Omental fat pad (tissue), 4 donors: ENCODE measurements at places on chromosomes 4 and X.

GRCh38 chr4:167100120-167100519 lies 134.2 kb downstream of the SPOCK3 start:
- no peak for DNase-seq

- no peak for DNase-seq
Observed at GRCh38 chr4:171118091-171118490, 695.1 kb upstream of the GALNTL6 start.

GRCh38 chrX:87582453-87582852 lies 64.9 kb downstream of the KLHL4 start:
- DNase-seq: no peak

GRCh38 chrX:68421636-68422035 lies 11.7 kb downstream of the OPHN1 start:
- DNase-seq: no peak

DNA sequence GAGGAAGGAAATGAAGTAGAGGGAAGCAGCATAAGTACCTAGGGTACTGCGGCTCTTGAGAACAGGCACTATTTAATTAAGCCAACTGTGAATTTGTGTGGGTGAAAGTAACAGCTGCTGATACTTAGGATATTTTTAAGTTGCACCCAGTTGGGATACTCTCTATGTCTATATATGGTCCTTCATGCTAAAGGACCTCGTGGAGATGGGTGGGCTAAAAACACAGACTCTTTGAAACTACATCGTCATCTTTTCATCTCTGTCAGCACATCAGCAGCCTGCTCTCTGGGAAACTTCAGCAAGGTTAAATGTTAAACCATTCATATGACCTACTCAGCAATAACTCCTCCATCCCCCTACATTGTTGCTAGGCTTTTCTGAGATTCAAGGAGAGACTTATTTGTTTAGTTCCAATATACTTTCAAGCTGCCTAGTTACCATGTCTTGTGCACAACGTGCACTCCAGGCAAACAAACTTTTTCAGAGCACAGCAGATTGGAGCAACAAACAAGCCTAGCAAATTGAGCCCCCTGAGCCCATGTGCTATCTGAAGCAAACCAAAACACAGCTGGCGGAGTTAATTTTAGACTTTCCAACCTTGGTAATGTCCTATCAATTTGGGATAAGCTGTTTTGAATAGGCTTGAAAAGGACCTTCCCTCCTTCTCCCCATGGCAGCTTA lies 6.2 kb upstream of the MOB1B start:
- DNase-seq: no peak

DNA sequence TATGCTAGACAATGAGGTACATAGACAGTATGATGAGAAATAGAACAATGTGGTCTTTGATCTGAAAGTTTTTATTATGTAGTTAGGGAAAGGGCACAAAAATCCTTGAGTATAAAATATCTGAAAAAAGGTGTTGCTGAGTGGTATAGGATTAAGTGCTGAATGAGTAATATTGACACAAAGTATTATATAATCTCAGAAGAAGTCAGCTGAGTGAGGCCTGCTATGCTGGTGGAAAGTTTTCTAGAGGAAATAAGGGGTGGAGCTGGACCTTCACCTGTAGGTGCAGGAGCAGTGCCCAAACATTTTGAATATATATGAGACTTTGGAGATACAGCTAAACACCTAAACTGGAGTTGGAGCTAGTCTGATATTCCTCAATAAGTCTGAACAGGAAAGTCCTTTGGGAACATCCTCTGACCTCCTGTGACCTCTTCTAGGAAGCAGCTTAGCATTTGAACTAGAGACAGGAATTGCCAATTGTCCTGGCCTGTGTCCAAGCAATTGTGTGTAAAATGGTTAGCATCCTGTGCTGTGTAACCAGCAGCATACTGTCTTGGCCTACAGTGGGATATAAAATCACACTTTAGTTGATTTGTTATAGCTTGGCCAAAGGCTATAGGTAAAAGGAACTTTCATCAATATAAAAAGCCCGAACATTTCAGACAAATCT lies 285.3 kb downstream of the ANKRD50 start:
- no peak for DNase-seq

DNA sequence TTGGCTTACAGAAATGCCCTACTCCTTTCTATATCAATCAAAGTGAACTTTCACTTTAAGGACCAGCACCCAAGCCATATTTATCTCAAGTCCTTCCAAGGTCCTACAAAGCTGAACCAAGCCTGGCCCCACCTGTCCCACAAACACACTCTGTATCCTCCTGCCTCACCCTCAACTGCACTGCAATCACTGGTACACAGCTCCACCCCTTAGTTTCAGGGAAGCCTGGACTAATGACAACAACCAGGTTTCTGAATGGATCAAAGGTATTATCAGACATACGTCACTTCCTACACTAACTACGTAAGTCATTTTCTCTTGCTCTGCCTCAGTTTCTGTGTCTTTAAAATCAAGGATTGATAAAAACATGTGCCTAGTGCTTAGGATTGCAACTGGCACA lies 205.6 kb upstream of the HS3ST1 start:
- no peak for DNase-seq

- DNase-seq: no peak
Observed at GRCh38 chrX:37658343-37659030, 27.1 kb upstream of the XK start.

- DNase-seq: no peak
Observed at GRCh38 chr4:140116442-140117104, 37.4 kb downstream of the MAML3 start.

DNA sequence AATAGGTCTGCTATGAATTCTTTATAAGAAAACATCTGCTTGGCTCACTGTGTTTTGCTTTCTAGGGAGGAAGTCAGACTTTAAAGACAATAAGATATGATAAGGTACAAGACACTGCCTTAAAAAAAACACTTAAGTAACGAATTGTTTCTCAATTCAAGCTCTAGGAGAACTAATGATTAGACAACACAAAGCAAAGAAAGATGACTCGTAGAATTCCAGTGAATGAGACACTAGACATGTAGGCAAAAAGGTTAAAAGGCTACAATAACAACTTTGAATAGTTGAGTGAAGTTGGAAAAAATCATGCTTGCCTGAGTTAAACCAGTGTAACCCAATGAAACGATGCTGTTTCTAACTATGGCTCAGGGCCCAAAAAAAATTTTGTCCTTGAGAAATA lies 344.4 kb upstream of the ACTRT1 start:
- DNase-seq: no peak

GRCh38 chrX:23932046-23932445 lies 24.2 kb downstream of the CXorf58 start:
- DNase-seq: no peak

DNA sequence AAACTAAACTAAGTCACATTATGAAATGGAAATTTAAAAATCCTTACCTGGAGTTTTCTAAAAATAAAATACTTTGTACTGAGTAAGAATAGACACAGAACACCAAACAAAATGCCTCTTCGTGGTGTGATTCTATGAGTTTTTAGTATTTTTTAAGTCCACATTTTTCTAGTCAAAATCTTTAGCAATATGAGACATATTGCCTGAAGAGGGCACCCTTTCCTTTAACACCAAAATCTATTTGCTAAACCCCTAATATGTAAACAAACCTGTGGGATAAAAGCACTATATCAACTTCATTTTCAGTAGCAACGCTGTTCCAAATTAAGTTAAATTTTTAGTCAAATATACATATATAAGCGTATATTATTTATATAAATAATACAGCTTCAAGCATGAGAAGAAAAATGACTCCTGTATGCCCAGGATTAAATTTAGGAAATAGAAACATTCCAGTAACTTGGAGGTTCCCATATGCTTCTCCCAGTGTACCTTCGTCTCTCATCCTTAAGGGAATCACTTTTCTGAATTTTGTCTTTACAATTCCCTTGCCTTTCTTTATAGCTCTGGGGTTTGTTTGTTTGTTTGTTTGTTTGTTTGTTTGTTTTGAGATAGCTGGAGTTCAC lies 23.0 kb upstream of the PGM2 start:
- no peak for DNase-seq

- DNase-seq: no peak
Observed at GRCh38 chr4:54187148-54187547, 41.9 kb upstream of the PDGFRA start.

GRCh38 chr4:185143601-185143969 lies 519 bp downstream of the SLC25A4 start:
- DNase-seq: no peak

DNA sequence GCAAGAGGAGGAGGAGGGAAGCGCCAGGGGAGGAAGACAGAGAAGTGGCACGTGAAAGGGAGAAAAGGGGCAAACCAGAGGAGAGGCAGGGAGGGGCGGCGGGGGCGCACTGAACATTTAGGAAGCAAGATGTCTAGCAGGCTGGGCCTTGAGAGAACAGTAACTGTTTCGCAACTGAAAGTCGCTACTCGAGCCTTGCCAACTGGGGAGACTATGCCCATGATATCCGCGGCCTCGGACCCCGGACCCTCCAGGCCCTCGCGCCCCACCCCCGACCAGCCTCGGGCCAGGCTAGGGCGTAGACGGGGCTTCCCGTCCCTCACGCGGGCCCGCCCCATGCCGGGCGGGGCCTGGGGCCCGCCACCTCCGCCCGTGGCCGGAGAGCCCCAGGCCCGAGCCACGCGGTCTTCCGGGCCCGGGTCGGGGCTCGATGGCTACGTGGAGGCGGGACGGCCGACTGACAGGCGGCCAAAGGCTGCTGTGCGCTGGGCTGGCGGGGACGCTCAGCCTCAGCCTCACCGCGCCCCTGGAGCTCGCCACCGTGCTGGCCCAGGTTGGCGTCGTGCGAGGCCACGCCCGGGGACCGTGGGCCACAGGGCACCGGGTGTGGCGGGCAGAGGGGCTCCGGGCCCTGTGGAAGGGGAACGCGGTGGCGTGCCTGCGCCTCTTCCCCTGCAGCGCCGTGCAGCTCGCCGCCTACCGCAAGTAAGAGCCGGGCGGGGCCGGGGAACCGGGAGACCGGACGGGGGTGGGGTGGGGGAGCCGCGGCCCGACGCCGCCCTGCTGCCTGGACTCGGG lies at the start of gene SLC25A43:
Gene SLC25A43 (plus strand): TSS at position 363 of the 798 bp plus-strand sequence. CDS start 68 bp downstream, at position 431.
- DNase-seq: no peak

DNA sequence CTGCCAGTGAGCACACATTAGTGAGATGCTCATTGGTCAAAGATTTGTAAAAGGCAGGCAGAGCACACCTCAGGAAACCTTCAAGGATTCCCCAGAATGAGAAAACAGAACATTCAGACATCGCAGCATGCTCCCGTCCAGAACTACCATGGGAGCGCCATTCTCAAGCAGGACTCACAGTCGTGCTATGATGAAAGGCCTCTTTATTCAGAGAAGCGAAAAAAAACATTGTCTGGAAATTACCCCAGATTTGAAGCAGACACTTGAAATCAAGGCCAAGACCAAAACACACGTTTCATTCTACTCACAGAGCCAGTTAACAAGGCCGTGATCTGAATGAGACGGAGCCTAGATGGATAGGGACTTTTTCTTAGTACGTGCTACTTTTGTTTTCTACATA lies 961.8 kb upstream of the TENM3 start:
- no peak for DNase-seq

DNA sequence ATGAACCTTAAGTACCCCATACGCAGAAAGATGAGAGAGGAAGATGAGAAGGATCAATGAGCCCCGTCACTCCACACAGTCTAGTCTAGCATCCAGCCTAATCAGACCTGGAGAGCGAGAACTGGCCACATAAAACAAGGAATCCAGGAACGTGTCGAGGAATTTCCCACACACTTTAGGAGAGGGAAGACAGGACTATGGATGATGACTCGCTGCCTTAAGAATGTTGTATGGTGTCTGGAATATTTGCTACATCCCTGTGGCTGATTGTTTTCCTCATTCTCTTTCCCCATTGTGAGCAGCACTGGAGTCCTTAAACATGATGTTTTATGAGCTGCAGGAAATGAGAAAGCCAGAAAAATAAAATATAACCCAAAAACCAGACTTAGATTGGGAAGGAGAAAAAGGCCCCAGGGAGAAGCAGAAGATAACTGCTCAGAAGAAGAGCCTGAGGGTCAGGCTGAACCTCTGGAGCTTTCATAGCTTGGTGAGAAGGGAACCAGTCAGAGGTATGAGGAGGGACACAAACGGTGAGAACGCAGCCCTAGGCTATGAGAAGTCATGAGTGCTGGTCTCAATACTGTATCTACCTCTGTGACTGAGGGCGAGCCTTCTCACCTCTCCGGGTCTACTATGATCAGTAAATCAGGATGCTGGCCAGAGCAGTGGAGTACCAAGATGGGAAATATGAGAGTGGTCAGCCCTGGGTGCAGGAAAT lies 139.5 kb upstream of the NOCT start:
- no peak for DNase-seq

GRCh38 chr4:35105486-35105885 lies 1138.8 kb downstream of the ARAP2 start:
- DNase-seq: no peak

DNA sequence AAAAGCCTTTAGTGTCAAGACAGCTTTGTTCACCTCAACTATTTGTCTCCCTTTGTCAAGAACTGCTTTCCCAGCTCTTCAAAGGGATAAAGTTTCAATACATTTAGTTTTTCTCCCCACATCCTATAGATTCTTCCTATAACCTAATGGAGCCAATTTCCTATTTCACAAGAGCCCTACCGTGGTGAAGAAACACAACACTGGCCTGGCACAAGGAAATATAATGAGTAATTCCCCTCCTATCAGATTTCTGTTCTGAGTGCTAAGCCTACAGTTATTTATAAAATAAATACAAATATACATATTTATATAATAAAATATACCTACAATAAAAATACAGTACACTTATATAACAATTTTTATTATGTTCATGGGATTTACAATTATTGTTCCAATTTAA lies 89.9 kb downstream of the SHISA3 start:
- no peak for DNase-seq

DNA sequence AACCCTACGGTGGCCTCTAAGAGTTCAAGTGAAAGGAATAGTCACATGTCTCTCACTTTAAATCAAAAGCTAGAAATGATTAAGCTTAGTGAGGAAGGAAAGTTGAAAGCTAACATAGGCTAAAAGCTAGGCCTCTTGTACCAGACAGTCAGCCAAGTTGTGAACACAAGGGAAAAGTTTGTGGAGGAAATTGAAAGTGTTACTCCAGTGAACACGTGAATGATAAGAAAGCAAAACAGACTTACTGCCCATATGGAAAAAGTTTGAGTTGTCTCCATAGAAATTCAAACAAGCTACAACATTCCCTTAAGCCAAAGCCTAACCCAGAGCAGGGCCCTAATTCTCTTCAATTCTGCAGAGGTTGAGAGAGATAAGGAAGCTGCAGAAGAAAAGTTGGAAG lies 51.5 kb upstream of the RAB9B start:
- DNase-seq: no peak

DNA sequence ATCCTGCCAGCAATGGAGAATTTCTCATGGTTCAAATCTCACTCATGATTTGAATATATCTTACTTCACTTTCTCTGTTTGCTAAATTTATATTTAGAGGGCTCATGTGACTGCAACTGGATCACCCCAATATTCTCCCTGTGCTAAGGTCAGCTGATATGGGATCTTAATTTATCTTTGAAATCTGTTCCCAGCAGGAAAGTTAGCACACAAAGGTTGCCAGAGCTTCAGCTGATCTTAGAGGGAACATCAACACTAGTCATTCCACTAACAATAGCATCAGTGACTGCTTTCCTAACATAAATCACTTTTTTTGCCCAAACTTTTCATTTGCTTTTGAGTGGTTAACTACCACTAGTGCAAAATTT lies 1270.0 kb downstream of the ARAP2 start:
- DNase-seq: no peak

GRCh38 chr4:86033171-86033570 lies 326.7 kb downstream of the MAPK10 start:
- no peak for DNase-seq
